Left renal cortex interstitium (tissue), 4 donors: ENCODE measurements at places on chromosomes 2 and 18. TPM values are rescaled to one million over a fixed set of nuclear protein-coding genes. Genes with fewer than 3 reads are reported as not detected.

- DNase-seq: no peak
Measured at GRCh38 chr18:62454527-62454926, 68.3 kb upstream of the ZCCHC2 start.

DNA sequence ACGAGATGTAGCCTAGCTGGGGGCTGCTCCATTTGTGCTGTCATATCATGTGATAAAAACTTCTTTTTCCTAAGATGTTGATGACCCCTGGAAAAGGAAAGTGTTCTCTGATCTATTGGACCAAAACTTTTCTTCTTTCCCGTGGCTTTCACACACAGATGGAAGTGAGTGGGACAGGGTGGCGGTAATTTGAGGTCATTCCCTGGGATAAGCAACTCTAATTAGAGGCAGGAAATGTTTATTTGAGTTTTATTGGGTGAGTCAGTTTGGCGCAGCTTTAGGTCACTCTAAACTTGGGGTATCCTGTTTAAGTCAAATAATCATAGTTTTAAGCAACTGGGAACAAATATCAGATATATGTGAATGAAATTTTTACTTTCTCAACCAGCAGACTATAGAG, 221.0 kb upstream of the EPAS1 start:
- DNase-seq: no peak

- no peak for DNase-seq
Measured at GRCh38 chr2:172921532-172922236, 154.0 kb upstream of the MAP3K20 start.

DNA sequence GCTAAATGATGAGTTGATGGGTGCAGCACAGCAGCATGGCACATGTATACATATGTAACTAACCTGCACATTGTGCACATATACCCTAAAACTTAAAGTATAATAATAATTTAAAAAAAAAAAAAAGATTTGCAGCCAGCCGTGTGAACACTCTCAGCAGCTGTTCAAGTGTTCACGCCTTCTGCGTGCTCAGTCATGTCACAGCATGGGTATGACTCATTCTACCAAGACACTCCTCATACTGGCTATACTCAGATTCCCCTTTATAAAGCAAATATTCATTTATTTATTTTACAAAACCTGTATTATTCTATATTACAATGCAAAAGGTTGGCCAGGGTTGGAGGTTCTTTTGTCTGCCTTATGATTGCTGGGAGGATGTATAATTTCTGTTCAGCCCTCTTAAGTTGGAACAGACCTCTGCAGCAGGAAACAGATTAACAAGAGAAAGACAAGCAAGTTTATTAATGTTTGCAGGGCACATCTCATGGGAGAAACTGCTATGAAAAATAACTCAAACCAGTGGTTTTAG, 1230.6 kb upstream of the CHAC2 start:
- DNase-seq: no peak

GRCh38 chr2:38835990-38836389, 39.7 kb downstream of the DHX57 start:
- DNase-seq: no peak

DNA sequence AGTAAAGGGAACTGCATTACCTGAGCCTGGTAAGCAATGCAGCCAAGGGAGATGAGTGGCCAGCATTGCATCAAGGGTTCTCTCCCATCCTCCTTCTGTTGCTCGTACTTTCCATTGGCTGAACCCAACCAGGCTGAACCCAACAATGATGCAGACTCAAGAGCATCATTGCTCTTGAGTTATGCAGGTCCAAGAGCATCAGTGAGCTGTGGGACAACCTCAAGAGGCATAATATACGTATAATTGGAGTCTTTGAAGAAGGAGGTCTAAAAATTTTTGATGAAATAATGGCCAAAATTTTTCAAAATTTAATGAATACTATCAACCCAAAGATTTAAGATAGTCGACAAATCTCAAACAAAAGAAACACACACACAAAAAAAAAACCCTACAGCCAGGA, 213.0 kb downstream of the RNF152 start:
- DNase-seq: no peak

- no peak for DNase-seq
Measured at GRCh38 chr2:240130393-240131195, 5.5 kb downstream of the COPS9 start.

DNA sequence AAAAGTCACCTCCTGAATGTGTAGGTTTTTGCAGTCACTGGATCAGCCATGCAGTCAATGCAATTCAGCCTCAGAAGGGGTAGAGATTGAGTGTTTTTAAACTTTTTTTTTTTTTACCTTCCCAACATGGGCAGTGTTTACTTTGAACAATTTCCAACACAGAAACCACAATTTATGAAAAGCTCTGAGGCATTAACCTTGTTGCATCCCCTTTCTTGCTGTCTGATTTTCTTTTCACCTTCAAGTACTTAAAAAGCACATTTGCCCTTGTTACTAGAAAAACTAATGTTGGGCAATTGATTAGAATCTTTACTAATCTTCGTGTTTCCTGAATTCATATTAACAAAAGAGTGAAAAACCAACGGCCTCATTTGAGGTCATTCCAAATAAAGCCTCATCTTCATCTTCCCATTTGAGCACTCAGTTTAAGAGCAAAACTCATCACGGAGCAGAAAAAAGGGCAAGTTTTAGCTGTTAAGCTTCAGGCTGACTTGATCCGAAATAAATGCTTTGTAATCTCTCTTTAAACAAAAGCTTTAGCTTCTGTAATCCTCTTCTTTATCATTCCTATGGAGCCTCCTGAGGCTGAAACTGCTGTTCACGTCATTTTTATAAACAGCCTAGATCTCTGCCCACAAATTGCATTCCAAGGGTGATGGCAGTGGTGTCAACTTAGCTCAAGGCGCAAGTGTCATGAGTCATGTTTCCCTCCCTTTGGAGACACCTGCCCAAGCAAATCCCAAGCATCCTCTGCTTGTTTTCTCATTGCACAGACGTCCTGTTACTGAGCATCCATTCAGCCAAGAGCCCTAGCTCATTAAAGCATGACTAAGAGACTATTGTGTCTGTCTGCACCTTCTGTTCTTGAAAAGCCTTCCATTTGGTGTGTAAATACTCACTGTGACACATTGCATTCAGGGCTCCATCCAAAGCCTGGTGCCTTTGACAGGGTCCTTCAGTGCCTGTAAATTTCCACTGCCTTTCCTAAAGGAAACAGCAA, 107.7 kb downstream of the HNMT start:
- DNase-seq: no peak

DNA sequence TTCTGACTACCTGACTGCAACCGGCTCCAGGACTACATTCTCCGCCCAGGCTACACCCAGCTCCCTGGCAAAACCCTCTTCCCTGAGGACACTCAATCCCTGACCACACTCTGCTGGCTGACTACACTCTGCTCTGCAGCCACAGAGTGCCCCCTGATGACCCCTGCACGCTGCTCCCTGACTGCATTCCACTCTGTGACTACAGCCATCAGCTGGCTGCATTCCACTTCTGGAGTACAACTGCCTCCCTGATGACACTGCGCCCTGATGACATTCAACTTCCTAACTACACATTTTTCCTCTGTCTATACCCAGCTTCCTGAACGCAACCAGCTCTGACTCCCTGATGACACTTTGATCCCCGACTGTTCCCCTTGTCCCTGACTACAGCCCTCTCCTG, 71.3 kb upstream of the NRXN1 start:
- DNase-seq: no peak

- no peak for DNase-seq
Measured at GRCh38 chr2:27320958-27321543, 1.8 kb downstream of the MPV17 start.

GRCh38 chr2:925309-925708, 25.3 kb upstream of the SNTG2 start:
- DNase-seq: no peak

DNA sequence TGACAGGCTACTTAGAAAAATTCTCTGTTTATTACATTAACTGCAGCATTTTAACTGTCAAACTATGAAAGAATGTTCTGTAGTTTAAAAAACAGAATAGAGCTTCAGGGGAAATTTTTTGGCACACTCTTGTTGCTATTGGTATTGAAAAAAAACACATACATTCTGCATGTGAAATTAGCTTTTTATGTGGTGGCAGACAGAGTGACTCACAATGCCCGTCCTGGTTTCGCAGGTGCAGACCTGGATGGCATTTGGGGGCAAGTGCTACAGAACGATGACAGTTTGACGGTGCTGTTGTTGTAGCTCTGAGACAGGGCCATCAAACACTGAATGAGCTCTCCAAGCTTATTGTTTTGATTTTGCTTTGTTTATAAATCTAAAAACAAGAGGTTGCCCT, 105.0 kb upstream of the MAP3K20 start:
- no peak for DNase-seq

GRCh38 chr18:21000667-21001066, 110.9 kb downstream of the ROCK1 start:
- DNase-seq: no peak

DNA sequence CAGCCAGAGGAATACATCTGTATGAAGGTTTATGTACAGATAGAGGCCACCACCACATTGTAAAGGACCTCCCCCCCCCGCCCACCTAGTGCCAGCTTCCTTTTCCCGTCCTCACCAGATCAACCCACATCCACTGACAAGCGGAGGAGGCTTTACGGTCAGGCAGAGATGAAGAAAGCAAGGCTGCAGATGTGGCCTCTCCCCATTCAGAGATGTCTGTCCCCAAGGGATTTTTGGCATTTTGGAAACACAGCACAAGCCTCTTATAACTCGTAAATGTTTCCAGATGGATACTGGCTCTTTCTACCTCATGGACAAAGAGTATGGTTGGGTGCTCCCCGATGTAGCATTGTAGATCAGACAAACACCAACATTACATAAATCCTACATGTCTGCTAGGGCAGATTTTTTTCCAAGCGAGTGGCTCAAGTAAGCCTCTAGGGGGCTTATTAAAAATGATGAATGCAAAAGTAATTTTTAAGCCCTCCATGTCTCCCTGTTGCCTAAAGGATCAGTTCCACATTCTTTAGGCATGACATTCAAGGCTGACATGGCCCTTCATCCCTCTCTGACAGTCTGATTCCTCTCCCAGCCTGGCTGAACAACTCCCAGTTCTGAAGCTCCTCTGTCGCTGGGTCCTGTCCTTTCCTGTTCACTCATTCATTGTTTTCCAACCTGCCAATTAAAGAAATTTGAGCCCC, 11.7 kb downstream of the VIT start:
- no peak for DNase-seq

DNA sequence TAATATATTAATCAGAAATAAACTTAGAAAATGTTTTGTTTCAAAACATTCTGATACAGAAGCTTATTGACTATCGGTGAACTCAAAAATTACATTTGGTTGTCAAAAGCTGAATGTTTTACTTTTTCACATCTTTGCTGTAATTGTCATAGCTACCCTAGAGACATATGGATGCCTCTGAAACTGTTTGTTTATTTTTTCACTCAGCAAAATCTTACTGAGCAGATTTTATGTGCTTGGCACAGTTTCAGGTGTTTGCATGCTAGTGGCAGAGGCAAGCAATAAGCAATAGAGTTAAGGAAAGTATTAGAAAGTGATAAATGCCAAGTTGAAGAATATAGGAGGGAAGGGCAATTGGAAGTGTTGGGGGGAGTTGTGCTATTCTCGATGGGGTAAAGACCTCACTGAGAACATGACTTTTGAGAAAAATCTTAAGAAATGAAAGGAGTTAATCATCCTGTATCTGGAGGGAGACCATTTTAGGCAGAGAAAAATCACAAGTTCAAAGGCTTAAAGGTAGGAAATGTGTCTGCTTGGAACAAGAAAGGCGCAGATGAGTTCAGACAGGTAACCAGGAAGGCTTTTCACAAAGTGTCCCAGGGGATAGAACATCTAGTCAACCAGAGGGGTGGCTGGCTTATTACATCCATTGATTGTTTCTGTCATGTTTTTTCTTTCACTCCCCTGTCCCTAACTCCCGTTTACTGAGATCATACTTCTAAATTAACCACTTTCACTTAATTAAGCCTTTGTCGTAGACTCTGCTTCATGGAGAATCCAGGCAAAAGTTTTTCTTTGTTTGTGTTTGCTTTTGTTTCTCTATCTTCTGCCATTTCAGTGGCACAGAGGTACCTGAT, 27.2 kb upstream of the COBLL1 start:
- no peak for DNase-seq

DNA sequence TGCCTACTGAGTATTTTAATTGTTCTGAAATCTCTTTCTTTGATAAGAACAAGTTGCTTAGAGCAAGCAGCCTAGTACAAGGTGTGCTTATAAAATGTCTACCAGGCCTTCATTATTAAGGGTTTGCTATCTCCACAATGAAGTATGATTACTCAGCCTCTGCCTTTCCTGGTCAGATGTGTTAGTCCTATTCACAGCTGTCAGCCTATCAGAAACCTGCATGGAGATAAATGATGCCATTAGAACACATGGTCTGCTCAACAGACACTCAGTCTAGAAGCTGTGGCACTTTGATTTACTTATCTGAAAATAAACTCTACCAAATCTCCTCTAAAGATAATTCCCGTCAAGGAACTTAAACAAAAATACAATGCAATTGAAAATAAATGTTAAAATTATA, 448.7 kb downstream of the ERBB4 start:
- no peak for DNase-seq

DNA sequence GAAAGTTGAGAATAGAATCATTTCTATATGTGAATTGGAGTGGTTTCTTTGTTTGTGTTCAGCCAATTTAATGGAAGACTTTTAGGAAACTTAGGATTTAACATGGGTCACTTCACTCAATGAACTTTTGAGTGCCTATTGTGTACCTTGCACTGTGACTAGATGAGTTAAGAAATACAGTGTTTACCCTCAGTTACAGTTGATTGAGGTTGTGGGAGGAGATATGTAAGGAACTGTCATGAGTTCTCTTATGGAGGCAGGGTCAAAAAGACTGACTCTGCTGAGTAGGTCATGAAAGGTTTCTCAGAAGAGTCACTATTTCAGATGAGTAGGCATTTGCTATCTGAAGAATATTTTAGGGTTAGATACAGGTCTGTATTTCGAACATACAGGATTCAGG, 98.6 kb downstream of the RAB3GAP1 start:
- peak; percentile 5 for DNase-seq

GRCh38 chr2:240480834-240481623, 45.6 kb downstream of the GPC1 start:
- no peak for DNase-seq

DNA sequence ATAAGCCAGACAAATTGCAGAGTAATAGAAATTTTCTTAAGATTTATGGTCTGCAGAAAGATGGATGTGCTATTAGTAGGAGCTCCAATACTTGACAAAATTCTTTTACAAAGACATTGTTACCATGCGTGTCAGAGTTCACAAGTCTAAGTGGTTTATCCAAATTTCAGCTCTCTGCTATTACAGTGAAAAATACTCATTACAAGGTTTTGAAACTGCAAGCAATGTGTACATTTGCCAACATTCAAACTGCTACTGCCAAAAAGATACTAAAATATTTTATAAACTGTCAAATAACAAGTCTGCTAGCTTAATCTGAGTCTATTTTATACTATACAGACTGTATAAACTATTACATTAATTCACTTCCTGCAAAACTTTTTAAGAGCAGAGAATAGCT, 1341.5 kb upstream of the ACVR2A start:
- DNase-seq: no peak

The EMILIN1 gene
- polyA plus RNA-seq: 119 TPM

The PFN4 gene
- 1.9 TPM for polyA plus RNA-seq

The SLC30A3 gene
- 5.6 TPM for polyA plus RNA-seq

The REG3A gene
- polyA plus RNA-seq: not detected

The GAD1 gene
- polyA plus RNA-seq: 0.64 TPM

The CXCR1 gene
- polyA plus RNA-seq: 0.06 TPM

The DOK6 gene
- 18.1 TPM for polyA plus RNA-seq

The STPG4 gene
- polyA plus RNA-seq: not detected
